Inflammatory macrophage treated with lipopolysaccharide for 1 hour (primary cell): ENCODE measurements at places on chromosomes 6 and 20.

- DNase-seq: no peak
Measured at GRCh38 chr20:11894062-11894461, 23.6 kb upstream of the BTBD3 start.

DNA sequence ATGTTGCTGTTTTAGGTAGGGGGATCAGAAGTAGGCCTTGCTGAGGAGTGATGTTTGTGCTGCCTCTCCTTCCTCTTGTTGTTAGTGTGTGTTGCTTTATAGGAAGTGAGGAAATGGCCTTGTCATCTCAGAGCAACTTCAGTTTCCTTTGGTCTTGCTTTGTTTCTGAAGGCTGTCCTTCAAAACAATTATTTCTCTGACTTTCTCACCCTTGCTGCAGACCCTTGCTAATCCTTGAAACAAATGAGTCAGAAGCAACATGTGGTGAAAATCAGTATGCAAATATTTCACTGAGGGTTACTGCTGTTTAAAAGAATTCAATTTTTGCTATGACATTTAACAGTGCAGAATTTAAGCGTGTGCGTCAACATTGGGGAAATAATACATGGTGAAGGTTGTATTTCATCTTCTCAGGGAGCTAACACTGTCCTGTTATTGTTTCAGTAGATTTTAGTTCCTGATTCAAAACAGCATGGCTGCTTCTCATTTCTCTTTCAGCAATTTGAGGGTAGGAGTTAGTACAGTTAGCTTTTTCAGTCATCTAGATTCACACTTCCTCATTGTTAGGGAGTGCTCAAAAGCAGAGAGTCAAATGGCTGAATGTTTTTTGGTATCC lies 13.8 kb downstream of the RNF144B start:
- DNase-seq: peak; percentile 70

- DNase-seq: peak; percentile 32
Measured at GRCh38 chr6:109235481-109236038, 140.3 kb downstream of the CEP57L1 start.

DNA sequence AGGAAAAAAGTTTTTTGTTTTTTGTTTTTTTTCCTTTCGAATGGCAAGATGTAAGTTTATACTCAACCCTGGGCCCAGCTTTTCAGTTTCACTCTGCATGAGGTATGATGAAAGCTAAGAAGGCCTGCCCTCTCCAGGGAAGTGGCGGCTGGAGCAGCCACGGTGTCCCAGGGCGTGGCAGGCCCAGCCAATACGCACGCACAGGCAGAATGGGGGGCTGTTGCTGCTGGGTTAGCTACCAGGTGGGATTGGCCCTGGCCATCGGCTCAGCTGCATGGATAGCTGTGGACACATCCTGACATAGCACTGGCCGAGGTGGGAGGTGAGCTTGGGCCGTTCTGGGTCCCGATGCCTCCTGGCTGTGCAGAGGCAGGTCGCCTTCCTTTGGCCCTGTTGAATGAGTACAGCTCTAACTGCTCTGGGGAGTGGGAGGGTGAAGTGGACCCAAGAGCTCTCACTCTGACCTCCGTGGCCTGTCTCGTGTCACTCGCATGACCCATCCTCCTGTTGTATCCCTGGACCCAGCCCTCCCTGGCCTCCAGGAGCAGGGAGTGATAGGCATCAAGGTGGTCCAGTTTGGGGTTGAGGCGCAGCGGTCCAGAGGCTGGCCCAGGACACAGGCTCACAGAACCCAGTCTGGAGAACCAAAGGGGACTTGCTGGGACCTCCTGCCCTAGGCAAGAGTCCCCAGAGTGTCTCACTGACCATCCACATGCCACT lies 18.1 kb downstream of the MYT1 start:
- DNase-seq: no peak

- no peak for DNase-seq
Measured at GRCh38 chr20:56755201-56755600, 126.1 kb downstream of the TFAP2C start.

GRCh38 chr6:40671694-40672050 lies 84.5 kb upstream of the LRFN2 start:
- DNase-seq: no peak

DNA sequence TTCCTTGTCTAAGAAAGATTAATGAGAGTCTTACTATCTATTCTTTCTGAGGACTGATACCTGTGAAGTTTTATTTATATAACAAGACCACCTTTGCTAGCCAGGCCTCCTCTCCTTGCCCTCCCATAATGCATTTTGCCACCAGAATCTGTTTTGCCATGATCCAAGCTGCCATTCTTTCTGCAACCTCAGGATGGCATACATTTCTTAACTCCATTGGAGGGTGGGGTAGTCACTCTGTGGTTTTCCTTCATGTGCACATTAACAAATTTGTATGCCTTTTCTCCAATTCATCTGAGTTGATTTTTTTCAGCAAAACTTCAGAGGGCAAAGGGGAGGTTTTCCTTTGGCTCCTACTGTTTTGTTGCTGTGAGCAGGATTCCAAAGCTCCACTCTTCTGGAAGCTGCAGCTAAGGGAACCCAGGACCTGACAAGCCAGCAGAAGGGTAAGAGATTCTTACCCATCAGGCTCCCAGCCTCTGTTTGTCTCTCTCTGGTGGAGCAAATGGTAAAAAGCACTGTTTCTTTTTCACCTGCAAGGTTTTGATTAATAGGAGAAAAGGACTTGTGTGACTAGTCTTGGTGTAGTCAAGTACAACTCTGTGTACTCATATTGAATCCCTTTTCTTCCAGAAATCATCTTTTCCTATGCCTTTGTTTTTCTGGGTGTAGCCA lies 26.2 kb upstream of the ENPP4 start:
- DNase-seq: no peak

- DNase-seq: no peak
Measured at GRCh38 chr20:46570956-46571355, 20.5 kb upstream of the OCSTAMP start.

GRCh38 chr6:54588176-54588575 lies 258.4 kb upstream of the FAM83B start:
- DNase-seq: no peak

DNA sequence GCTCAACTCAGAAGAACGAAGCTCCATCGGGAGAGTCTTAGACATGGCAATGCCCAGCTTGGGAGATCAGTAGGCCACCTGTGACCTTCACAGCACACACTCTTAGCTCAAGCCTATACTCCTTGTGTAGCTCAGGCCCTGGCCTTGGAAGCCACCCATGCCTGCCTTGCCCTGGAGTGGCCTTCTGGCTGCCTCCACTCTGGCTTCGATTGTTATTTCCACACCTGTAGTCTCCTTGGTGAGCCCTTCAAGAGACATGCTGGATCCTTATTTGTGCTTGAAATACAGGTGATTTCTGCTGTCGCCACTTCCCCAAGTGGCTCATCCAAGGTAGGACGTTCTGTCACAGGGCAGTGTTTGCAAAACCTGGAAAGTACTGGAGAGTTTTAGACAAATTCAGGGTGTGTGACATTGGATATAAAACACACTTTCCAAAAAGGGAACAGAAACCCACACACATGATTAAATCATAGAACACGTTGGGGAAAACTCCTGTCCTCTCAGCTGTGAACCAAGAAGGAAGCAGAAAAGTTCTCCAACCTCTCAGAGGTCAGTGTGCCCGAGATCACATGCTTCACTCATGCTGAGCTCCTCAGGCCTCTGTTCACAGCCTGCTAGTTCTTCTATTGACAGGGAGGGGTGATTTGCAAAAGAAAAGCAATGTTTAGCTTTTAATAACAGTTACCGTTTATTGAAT lies 391.8 kb downstream of the CDC5L start:
- peak; percentile 84 for DNase-seq

DNA sequence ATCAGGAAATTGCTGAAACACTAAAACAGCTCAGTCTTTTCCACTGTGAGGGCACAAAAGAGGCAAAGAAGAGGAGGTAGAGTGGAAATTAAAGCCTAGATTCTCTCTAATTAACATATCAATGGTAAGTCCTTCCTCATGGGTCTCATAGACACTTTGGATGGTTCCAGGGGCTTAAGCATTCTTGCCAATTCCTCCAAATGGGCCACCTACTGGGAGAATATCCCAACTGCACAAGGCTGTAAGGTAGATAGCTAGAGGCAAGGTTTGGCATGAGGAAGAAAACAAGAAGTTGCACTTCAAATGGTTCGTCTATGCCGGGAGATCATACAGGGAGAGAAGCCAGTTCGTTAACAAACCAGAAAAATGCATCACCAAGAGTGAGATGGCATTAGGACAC lies 107.6 kb upstream of the KHDRBS2 start:
- DNase-seq: no peak

GRCh38 chr6:44050872-44051505 lies 76.3 kb downstream of the MRPL14 start:
- no peak for DNase-seq

DNA sequence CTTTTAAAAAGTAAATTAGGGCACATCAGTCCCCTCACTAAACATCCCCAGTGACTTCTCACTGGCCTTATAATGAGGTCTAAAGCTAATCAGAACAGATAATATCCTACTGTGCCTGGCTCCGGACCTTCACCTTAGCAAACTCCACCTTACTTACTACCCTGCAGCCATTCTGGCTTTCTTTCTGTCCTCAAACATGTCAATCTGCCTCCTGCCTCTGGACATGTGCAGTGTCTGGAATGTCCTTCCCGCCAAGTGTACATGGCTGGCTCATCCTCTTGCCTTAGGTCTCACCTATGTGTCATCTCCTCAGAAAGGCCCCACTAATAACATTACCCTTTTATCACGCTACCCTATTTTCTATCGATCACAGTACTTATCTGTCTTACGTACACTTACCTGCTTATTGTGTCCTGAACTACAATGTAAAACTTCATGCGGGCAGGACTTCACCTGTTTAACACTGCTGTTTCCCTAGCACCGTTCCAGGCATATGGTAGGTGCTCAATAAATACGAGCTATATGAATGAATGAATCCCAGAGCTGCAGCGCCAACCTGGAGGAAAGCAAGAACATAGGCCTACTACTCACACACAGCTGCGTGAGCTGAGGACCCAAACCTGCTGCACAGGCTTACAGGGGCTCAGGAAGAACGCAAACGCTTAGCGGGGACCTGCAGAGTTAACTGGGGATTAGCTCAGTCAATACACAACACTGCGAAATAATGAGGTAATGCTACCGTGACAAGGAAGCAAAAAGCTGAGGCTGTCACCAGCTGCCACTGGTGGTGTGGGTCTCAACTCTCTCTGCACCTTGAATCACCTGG lies 991 bp downstream of the UQCC2 start:
- DNase-seq: no peak

DNA sequence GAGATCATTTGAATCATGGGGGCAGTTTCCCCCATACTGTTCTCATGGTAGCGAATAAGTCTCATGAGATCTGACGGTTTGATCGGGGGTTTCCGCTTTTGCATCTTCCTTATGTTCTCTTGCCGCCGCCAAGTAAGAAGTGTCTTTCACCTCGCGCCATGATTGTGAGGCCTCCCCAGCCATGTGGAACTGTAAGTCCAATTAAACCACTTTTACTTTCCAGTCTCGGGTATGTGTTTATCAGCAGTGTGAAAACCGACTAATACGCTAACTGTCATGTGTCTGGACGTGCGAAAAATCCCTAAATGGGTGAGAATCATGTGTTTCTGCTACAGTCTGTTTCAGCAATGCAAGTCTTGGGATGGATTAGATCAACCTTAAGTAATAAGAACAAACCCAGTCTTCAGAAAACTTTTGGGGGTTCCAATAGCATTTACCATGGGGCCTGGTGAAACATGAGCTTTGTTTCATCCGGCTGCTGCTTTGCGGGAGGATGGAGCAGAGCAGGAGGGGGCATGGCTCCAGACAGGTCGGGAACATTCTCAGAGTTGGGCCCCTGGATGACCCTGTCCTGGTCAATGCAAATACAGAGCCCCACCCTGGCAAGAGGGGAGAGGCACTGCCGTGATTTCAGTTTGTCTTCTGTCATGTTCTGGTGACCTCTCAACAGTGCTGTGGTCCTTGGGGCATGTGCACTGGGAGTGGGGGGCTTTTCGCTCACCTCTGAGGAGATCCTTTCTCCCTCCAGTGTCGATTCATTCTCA lies 41.5 kb downstream of the CTCFL start:
- no peak for DNase-seq

GRCh38 chr6:73250016-73250415 lies 13.0 kb downstream of the KHDC1 start:
- no peak for DNase-seq
